Left renal cortex interstitium (tissue), 4 donors: ENCODE measurements at places on chromosomes 5 and 9. TPM values are rescaled to one million over a fixed set of nuclear protein-coding genes. Genes with fewer than 3 reads are reported as not detected.

- no peak for DNase-seq
Measured at GRCh38 chr9:129006328-129007034, 21.6 kb downstream of the SH3GLB2 start.

- DNase-seq, result no peak
Measured at GRCh38 chr5:53199882-53200281, 90.3 kb upstream of the MOCS2 start.

GRCh38 chr5:72815580-72816283 is 729 bp upstream of the TNPO1 start:
- DNase-seq, result peak; percentile 34

- no peak for DNase-seq
Measured at GRCh38 chr9:113409883-113410206, 630 bp downstream of the POLE3 start.

DNA sequence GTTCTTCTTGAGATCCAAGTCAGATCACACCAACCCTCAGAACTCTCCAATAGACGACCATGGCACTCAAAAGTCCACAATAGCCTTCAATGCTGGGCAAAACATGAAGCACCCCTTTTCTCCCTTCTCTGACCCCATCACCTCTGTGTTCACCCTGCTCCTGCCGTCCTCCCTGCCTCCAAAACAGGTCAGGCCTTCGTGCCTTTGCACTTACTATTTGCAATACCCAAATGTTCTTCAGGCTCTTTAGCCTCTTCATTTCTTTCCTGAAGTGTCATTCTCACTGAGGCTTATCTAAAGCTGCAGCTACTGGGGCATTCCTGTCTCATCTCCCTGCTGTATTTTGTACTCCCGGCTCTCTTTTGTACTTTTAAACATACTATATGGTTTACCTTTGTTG is 2.0 kb upstream of the ROPN1L start:
- no peak for DNase-seq

- DNase-seq, result no peak
Measured at GRCh38 chr9:2320114-2320513, 301.5 kb upstream of the VLDLR start.

GRCh38 chr5:138938526-138938925 is 63.4 kb upstream of the LRRTM2 start:
- DNase-seq, result no peak

Gene ABCA1
- polyA plus RNA-seq, result 12.0 TPM

Gene PCDHB10
- polyA plus RNA-seq, result 7.4 TPM

Gene GCNT4
- 15.7 TPM for polyA plus RNA-seq
